ENCODE measurements at places on chromosomes 11 and 22.

DNA sequence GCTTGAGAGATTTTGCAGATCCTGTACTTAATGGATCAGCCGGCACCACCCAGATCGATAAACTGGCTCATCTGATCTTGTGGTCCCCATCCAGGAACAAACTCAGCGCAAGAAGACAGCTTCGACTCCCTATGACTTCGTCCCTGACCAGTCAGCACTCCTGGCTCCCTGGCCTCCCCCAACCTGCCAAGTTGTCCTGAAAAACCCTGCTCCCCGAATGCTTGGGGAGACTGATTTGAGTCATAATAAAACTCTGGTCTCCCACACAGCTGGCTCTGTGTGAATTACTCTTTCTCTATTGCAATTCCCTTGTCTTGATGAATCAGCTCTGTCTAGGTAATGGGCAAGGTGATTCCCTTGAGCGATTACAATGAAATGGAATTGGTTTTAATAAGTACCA, 29.5 kb downstream of the OR2AG2 start:
- no peak for DNase-seq

DNA sequence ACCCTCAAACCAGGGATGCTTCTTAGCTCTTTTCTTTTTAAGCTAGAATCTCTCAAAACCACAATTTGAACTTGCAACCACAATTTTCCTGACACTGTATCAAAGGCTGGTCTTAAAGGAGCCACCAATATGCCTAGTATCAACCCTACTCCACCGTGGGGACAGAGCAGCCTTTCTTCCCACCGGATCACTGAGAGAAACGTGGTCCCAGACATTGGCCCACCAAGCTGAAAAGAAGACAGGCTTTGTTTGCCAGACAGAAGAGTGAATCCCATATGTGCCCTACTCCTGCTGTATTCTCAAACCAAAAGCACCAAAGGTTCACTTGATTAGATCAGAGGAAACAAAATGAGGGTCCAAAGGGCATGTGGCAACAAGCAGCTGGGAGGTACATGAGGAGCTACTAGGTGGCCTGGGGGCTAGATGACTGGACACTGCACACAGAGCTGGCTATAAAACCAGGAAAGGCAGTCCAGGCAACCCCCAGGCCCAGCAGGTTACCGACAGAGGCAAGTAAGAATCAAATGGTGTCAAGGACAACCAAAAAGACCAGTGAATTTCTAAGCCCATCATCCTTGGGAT, 3.6 kb upstream of the VWCE start:
- no peak for DNase-seq

DNA sequence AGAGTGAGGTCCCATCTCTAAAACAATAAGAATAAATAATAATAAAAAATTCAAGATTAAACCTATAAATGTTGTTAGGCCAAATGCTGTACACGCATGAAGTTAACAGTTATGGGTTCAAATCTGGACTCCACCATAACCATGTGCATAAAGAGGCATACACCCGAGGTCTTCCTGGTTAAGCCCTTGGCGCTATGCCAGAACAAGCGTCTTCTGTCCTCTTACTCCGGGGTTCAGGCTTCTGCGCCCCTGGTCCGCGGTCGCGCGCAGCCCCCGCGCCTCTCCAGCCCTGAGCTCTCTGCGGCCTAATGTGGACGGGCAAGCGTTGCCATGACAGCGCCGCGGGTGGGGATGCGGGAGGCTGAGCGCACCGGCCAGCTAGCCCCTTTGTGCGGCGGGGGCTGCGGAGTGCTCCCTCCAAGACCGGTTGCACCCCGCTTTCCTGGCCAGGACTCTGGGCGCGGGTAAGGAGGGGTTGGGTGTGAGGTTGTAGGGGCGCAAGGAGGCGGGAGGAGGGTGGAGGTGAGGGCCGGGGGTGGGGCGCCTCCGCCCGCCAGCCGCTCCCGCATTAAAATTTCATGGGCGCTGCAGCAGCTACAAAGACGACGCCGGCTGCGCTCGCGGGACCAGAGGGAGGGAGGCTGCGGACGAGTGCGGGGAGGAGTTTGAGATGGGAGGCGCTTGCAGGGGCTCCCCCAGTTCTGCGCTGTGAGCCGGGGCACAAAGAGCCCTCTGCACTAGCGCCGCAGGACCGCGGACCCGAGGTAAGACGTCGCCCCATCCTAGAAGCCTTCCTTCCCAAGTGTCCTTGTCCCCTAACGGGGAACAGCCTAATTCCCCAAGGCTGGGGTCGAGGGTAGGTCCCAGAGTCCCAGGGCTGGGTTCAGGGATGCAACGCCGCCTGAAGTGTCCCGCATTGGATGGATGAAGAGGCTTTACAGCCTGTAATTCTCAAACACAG, at the start of gene MIAT:
TSS of gene MIAT (plus strand) at position 698 of the 961 bp plus-strand sequence.
- peak; percentile 47 for DNase-seq

DNA sequence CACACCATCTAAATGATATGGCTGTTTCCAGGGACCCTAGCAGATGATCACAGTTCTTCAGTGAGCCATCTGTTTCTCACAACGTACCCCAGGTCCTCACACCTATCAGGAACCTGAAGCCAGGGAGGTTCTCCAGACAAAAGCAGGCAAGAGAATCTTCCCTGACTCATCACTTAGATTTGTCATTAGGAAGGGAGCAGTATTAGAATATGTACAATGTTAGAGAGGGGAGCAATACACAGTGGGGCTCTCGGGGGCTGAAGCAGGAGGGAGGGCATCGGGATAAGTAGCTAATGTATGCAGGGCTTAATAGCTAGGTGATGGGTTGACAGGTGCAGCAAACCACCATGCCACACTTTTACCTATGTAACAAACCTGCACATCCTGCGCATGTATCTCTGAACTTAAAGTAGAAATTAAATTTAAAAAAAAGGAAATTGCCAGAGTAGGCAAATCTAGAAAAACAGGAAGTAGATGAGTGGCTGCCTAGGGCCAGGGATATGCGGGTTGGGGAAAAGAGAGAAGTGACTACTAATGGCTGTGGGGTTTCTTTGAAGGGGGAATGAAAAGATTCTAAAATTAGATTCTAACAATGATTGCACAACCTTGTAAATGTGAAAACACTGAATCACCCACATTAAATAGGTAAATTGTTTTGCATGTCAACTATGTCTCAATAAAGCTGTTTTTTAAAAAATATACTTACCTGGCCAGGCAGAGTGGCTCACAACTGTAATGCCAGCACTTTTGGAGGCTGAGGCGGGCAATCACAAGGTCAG, 14.4 kb downstream of the C22orf42 start:
- DNase-seq = no peak

GRCh38 chr11:46240371-46240770, 37.1 kb upstream of the CREB3L1 start:
- no peak for DNase-seq

- DNase-seq = no peak
These were observed 119.9 kb downstream of the PGR start for GRCh38 chr11:101009690-101010055.

DNA sequence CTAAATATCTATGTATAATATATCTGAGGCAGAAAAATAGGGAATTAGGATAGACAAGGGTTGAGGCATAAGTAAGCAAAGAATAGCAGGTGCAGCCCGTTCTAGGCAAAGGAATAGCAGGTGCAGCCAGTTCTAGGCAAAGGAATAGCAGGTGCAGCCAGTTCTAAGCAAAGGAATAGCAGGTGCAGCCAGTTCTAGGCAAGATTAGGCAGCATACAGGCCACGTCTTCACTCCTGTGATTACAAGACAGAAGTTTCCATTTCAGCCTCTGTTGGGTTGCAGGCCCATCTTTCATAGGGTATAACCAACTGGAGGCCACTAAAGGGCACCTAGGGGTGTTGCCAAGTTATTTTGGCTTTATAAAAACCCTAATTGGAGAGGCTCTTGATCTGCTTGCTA, 28.8 kb upstream of the CHORDC1 start:
- DNase-seq = no peak

Measured in AG08395 (cell line).